Type B pancreatic cell (in vitro differentiated cells): ENCODE measurements at places on chromosomes 1 and 21.
A peak's percentile ranks its signal among the peaks of the same experiment; 100 is the strongest.

GRCh38 chr1:228074954-228075730 lies 7.4 kb upstream of the ARF1 start:
- H3K36me3 ChIP-seq = no peaks in the 10 kb centered on the region
- DNase-seq = no peak
- no peak overlapping the region for H3K4me3 ChIP-seq
- peaks cover 5% of the 10 kb centered on the region for H3K4me1 ChIP-seq

GRCh38 chr1:174398246-174398645 lies 49.5 kb upstream of the GPR52 start:
- peaks cover 5% of the 10 kb centered on the region for H3K36me3 ChIP-seq
- no peak for DNase-seq
- no peak overlapping the region for H3K4me3 ChIP-seq
- H3K4me1 ChIP-seq = no peaks in the 10 kb centered on the region
- no peak overlapping the region for H3K27ac ChIP-seq
- H3K27me3 ChIP-seq = no peaks in the 10 kb centered on the region

GRCh38 chr1:44659566-44659965 lies 14.7 kb downstream of the TMEM53 start:
- peaks cover 4% of the 10 kb centered on the region for H3K4me1 ChIP-seq
- no peak for DNase-seq
- H3K27me3 ChIP-seq = no peaks in the 10 kb centered on the region
- H3K36me3 ChIP-seq = no peaks in the 10 kb centered on the region
- H3K27ac ChIP-seq = no peak overlapping the region

- no peaks in the 10 kb centered on the region for H3K27me3 ChIP-seq
- H3K4me1 ChIP-seq = peaks cover 13% of the 10 kb centered on the region
- DNase-seq = no peak
- H3K36me3 ChIP-seq = no peaks in the 10 kb centered on the region
- no peak overlapping the region for H3K4me3 ChIP-seq
- H3K27ac ChIP-seq = peak overlapping the region; percentile 1
Observed at GRCh38 chr1:24027838-24028468, 47.8 kb upstream of the SRSF10 start.

GRCh38 chr1:225652729-225653462 lies at the start of gene ENAH:
Gene ENAH (minus strand): TSS chr1:225653123. CDS start chr1:225652690, 433 bp downstream.
- DNase-seq = peak; percentile 88
- peaks cover 45% of the 10 kb centered on the region for H3K4me1 ChIP-seq
- no peaks in the 10 kb centered on the region for H3K36me3 ChIP-seq
- H3K4me3 ChIP-seq = peak within 1 kb of the TSS; percentile 94

- no peaks in the 10 kb centered on the region for H3K36me3 ChIP-seq
- peak overlapping the region; percentile 87 for H3K4me3 ChIP-seq
- no peak for DNase-seq
- H3K4me1 ChIP-seq = no peaks in the 10 kb centered on the region
- no peaks in the 10 kb centered on the region for H3K27me3 ChIP-seq
- H3K27ac ChIP-seq = peak overlapping the region; percentile 82
Observed at GRCh38 chr1:22428672-22429071, 23.0 kb upstream of the ZBTB40 start.

- peak overlapping the region; percentile 65 for H3K4me3 ChIP-seq
- no peak for DNase-seq
- H3K27me3 ChIP-seq = no peaks in the 10 kb centered on the region
- peaks cover 12% of the 10 kb centered on the region for H3K36me3 ChIP-seq
- no peak overlapping the region for H3K27ac ChIP-seq
Observed at GRCh38 chr1:117061986-117062415, 1.9 kb downstream of the TTF2 start.

- H3K27ac ChIP-seq = no peak overlapping the region
- H3K27me3 ChIP-seq = no peaks in the 10 kb centered on the region
- H3K4me3 ChIP-seq = no peak overlapping the region
- H3K36me3 ChIP-seq = no peaks in the 10 kb centered on the region
- no peaks in the 10 kb centered on the region for H3K4me1 ChIP-seq
Observed at GRCh38 chr1:143660354-143660941, 311.3 kb downstream of the FAM72C start.

GRCh38 chr1:40838980-40839942 lies 22.9 kb downstream of the CITED4 start:
- H3K36me3 ChIP-seq = no peaks in the 10 kb centered on the region
- no peak overlapping the region for H3K27ac ChIP-seq
- no peak overlapping the region for H3K4me3 ChIP-seq
- no peaks in the 10 kb centered on the region for H3K27me3 ChIP-seq
- H3K4me1 ChIP-seq = peaks cover 10% of the 10 kb centered on the region
- no peak for DNase-seq

GRCh38 chr1:77143529-77144121 lies 75.6 kb downstream of the PIGK start:
- H3K36me3 ChIP-seq = no peaks in the 10 kb centered on the region
- H3K4me1 ChIP-seq = no peaks in the 10 kb centered on the region
- H3K27ac ChIP-seq = no peak overlapping the region
- H3K4me3 ChIP-seq = no peak overlapping the region
- H3K27me3 ChIP-seq = no peaks in the 10 kb centered on the region

DNA sequence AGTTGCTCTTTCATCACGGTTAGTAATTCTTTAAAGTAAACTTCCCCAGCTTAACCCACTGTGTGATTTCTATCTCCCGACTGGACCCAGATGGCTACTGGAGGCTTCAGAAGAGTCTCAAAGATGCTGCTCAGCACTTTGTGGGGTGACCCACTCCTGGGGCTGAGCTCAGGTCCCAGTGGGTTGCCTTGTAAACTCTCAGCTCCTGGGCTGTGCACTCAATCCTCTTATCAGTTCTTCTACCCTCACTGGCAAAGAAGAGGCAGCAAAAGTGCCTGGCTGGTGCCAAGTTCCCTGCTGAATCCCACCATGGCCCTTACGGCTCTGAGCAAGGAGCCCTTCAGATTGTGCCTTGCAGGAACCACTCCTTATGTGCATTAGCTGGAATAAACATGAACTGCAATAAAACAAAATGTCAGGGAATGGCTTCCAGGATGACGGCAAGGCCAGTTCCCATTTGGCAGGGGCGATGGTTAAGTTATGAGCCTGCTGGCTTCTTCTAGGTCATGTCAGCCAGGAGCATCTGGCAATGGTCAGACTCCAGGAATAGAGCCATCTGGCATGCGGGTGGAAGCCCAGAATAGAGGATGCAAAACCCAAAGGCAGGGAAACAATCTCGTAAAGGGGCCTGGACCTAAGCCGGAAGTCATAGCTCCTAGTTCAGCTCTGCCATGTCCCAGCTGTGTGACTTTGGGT lies 6.8 kb downstream of the MYOC start:
- H3K4me1 ChIP-seq = peaks cover 11% of the 10 kb centered on the region
- H3K27ac ChIP-seq = no peak overlapping the region
- no peaks in the 10 kb centered on the region for H3K36me3 ChIP-seq
- no peak for DNase-seq
- H3K4me3 ChIP-seq = no peak overlapping the region
- peaks cover 4% of the 10 kb centered on the region for H3K27me3 ChIP-seq

DNA sequence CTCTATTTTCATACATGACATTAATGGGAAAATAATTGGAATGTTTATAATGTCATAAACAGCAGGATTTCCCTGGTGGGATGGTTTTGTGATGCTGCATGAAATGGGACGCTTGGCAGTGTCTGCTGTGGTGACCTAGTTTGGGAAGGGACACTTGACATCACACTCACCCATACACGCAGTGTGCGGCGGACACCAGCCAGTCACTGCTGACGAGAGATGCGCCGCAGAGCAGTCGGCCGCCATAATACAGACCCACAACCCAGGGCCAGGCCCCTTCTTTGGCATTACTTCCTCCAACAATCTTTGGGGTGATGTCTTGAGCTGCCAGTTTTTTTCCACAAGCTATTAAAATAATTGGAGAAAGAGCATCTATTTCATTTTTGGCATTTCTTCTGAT lies 49.5 kb downstream of the CHODL start:
- peaks cover 5% of the 10 kb centered on the region for H3K27me3 ChIP-seq
- no peaks in the 10 kb centered on the region for H3K4me1 ChIP-seq
- DNase-seq = no peak
- H3K4me3 ChIP-seq = no peak overlapping the region
- H3K27ac ChIP-seq = no peak overlapping the region

- no peak overlapping the region for H3K27ac ChIP-seq
- no peak for DNase-seq
- H3K36me3 ChIP-seq = no peaks in the 10 kb centered on the region
- no peaks in the 10 kb centered on the region for H3K27me3 ChIP-seq
- no peak overlapping the region for H3K4me3 ChIP-seq
Observed at GRCh38 chr1:218878369-218878768, 295.3 kb upstream of the LYPLAL1 start.

- H3K36me3 ChIP-seq = no peaks in the 10 kb centered on the region
- DNase-seq = no peak
- H3K4me1 ChIP-seq = no peaks in the 10 kb centered on the region
- peaks cover 2% of the 10 kb centered on the region for H3K27me3 ChIP-seq
- no peak overlapping the region for H3K27ac ChIP-seq
Observed at GRCh38 chr1:237237721-237238120, 195.7 kb downstream of the RYR2 start.

DNA sequence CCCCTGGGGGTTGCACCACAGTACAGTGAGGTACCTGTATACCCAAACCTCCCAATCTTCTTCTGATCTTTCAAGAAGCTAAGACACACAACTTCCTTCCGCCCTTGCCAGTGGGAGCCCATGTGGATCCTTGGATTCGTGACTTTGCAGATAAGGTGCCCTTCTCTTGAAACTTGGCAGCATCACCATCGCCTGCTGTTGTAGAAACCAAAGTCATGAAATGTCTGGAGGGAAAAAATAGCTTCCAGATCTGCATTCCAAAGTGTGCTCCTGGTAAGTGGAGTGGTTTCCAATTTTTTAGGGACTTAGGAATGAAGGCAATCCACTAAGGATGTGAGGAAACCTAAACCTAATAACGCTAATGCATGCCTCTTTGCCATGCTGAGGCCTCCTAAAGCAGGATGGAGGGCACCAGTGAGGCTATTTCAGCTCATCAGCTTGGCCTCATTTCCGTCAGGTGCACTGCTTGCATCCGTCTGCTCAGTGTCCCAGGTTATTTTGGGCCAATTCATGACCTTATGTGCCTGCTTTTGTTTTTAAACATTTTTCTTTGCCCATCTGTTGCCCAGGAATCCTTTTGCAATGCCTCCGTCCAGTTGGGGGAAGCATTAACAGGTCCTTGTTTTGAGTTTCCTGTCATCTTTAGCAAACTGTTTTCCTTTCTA lies 8.2 kb upstream of the EFHD2 start:
- H3K27me3 ChIP-seq = peaks cover 6% of the 10 kb centered on the region
- peaks cover 3% of the 10 kb centered on the region for H3K4me1 ChIP-seq
- H3K4me3 ChIP-seq = no peak overlapping the region

GRCh38 chr21:46155514-46156377 lies at the start of gene FTCD:
Gene FTCD (minus strand): TSS chr21:46155579. CDS start chr21:46155523, 56 bp downstream.
- H3K4me3 ChIP-seq = peak within 1 kb of the TSS; percentile 61
- H3K36me3 ChIP-seq = no peaks in the 10 kb centered on the region
- H3K27ac ChIP-seq = no peak within 1 kb of the TSS
- DNase-seq = no peak

DNA sequence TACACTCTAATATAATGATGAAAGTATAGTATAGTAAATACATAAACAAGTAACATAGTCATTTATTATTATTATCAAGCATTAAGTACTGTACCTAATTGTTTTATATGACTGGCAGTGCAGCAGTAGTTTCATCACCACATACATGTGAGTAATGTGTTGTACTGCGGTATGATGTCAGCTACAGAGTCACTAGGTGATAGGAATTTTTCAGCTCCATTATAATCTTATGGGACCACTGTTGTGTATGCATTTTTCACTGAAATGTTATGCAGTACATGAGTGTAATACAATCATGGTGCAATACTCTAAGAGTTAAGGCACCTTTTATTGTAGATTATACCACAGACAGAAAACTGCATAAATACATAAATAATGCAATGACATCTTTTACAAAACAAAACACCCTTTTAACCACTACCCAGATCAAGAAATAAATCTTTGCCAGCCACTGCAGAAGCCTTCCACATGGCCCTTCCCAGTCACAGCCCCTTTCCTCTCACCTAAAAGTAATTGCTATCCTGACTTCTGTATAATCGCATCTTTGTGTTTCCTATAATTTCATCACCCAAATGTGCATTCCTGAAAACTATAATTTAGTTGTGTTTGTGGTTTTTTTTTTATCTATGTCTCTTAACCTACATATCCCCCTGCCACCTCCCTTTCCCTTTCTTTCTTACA lies 16.3 kb downstream of the ABCD3 start:
- DNase-seq = no peak
- H3K27me3 ChIP-seq = no peaks in the 10 kb centered on the region
- H3K4me1 ChIP-seq = no peaks in the 10 kb centered on the region
- H3K36me3 ChIP-seq = peaks cover 46% of the 10 kb centered on the region
- H3K4me3 ChIP-seq = no peak overlapping the region
- no peak overlapping the region for H3K27ac ChIP-seq

- no peak for DNase-seq
- no peaks in the 10 kb centered on the region for H3K36me3 ChIP-seq
- H3K4me3 ChIP-seq = no peak overlapping the region
- H3K27me3 ChIP-seq = no peaks in the 10 kb centered on the region
- peaks cover 8% of the 10 kb centered on the region for H3K4me1 ChIP-seq
- no peak overlapping the region for H3K27ac ChIP-seq
Observed at GRCh38 chr1:101150670-101151069, 86.1 kb upstream of the S1PR1 start.
